ENCODE measurements at places on chromosomes 2 and 18.

DNA sequence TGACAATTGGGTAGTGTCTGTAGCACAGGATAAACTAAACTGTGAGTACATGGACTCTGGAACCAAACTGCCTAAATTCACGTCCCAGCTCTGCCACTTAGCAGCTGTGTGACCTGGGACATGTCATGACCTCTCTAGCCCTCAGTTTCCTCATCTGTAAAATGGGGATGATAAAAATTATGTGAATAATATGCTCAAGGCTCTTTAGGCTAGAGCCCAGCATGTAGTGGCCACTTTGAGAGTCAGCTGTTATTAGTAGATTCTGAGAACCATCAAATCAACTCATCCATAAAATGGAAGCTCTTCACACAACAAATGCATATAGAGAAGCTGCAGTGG is 87.7 kb downstream of the INPP5D start:
- no peak for DNase-seq

- no peak for DNase-seq
Measured at GRCh38 chr18:25592804-25593360, 240.9 kb upstream of the ZNF521 start.

GRCh38 chr2:219059725-219060682 is 717 bp downstream of the IHH start:
- DNase-seq = no peak

- DNase-seq = no peak
Measured at GRCh38 chr2:86446060-86446459, 4.9 kb downstream of the KDM3A start.

GRCh38 chr2:187478719-187479118 is 30.7 kb upstream of the CALCRL start:
- no peak for DNase-seq

- no peak for DNase-seq
Measured at GRCh38 chr2:122660786-122661634, 905.6 kb downstream of the TSN start.

DNA sequence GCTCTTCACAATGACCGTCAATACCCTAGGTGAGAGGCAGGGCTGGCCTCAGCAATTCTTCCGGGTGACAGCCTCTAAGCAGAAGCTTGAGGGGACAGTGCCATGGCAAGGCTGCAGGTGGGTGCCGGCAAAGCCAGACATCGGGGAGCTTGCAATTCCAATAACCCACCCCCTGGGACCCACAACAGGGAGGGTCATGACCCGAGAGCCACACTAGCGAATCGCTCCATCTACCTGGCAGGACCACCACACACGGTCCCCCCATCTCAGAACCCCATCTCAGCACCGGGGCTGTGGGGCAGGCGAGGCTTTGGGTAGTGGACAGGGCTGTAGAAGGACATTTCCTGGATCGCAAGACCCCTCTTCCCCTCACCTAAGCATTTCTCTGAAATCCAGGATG is 177.2 kb downstream of the ACKR3 start:
- no peak for DNase-seq

Measured in GM18507 (cell line).